Endodermal cell (in vitro differentiated cells): ENCODE measurements at places on chromosomes 12 and 14. TPM values are rescaled to one million over a fixed set of nuclear protein-coding genes. Genes with fewer than 3 reads are reported as not detected.

Gene TRPV4
- 9.5 to 15.0 TPM (median 14.2 TPM) in 3 replicates for total RNA-seq

Gene RHOF
- total RNA-seq = 31.0 to 36.9 TPM (median 34.5 TPM) in 3 replicates

Gene NTF3
- 3.4 and 4.1 TPM in 2 replicates for total RNA-seq

GRCh38 chr12:32302218-32303173 is 96.9 kb upstream of the FGD4 start:
- no peaks in the 10 kb centered on the region for H3K36me3 ChIP-seq
- no peaks in the 10 kb centered on the region for H3K27me3 ChIP-seq
- H3K4me1 ChIP-seq = peaks cover 2% of the 10 kb centered on the region
- no peak overlapping the region for H3K27ac ChIP-seq

GRCh38 chr14:54133896-54134295 is 177.3 kb upstream of the BMP4 start:
- H3K27me3 ChIP-seq = no peaks in the 10 kb centered on the region
- H3K27ac ChIP-seq = no peak overlapping the region
- no peak overlapping the region for H3K4me3 ChIP-seq
- peaks cover 10% of the 10 kb centered on the region for H3K4me1 ChIP-seq
- no peaks in the 10 kb centered on the region for H3K36me3 ChIP-seq

Gene ALX1
- 0.40 to 4.7 TPM (median 0.69 TPM) in 3 replicates for total RNA-seq

Gene STAC3
- total RNA-seq = 2.1 to 8.8 TPM (median 6.8 TPM) in 3 replicates

Gene HOXC13
- total RNA-seq = not detected in 2 replicates

GRCh38 chr12:103169-103981 is 36.8 kb downstream of the IQSEC3 start:
- no peaks in the 10 kb centered on the region for H3K36me3 ChIP-seq
- H3K4me1 ChIP-seq = peaks cover 8% of the 10 kb centered on the region
- no peaks in the 10 kb centered on the region for H3K27me3 ChIP-seq
- H3K4me3 ChIP-seq = no peak overlapping the region
- H3K27ac ChIP-seq = no peak overlapping the region
